ENCODE measurements at places on chromosomes 12 and 14. TPM values are rescaled to one million over a fixed set of nuclear protein-coding genes. Genes with fewer than 3 reads are reported as not detected.

- no peak for DNase-seq
These were observed 15.5 kb downstream of the SUDS3 start for GRCh38 chr12:118391836-118392235.

GRCh38 chr14:32134448-32135097, 57.5 kb downstream of the ARHGAP5 start:
- peak; percentile 53 for DNase-seq

DNA sequence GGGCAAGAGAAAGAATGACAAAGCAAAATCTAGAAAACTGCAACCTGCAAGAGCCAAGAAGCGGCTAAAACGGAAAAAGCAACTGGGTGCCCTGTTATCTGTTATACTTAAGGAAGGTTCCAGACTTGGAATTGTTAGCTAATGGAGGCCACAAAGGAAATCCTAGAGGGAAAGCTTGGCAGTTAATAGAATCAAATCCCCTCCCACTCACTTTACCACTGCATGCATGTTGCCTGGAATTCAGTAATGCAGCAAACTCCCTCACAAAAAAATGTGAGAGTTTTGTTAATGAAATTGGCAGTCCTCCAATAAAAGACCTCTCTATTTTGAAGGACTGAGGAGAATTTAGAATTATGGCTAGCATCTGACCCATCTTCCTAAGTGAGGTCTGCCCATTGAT, 164.2 kb upstream of the SOX5 start:
- no peak for DNase-seq

DNA sequence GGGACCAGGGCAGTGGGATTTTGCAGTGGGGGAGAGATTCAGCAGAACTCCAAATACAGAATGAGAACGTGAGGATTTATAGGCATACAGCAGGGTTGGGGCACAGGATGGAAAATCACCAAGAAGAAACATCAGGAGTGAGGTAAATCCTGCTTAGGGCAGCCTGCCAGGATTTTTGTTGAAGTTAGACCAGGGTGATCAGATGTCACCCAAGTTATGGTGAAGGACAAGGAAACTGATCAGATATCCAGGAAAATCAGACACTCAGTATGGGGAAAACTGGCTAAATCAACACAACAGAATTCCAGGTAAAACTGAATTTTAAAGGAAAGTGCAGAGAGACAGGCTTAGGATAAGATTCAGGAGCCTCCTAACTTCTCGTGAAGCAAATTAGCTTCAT, 682.4 kb downstream of the TMEM121 start:
- DNase-seq, result no peak

- no peak for DNase-seq
These were observed 338.9 kb downstream of the PDZRN4 start for GRCh38 chr12:41527062-41527461.

DNA sequence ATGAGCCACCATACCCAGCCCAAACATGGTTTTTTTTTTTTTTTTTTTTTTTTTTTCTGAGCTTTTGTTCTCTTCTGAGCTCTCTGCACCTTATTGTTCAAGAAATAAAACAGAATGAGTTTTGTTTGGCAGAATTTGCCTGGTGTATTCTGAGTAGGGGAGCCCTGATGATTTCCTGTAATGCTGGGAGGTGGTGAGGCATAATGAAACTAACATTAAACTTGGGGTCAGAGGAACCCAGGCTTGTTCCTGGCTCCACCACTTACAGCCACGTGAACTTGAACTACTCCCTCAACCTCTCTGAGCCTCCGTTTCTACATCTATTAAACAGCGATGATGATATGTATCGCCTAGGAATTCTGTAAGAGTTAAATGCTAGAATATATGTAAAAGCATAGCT, 276.3 kb upstream of the CRY1 start:
- DNase-seq, result no peak

GRCh38 chr14:90608281-90608680, 207.9 kb downstream of the TTC7B start:
- DNase-seq, result no peak

DNA sequence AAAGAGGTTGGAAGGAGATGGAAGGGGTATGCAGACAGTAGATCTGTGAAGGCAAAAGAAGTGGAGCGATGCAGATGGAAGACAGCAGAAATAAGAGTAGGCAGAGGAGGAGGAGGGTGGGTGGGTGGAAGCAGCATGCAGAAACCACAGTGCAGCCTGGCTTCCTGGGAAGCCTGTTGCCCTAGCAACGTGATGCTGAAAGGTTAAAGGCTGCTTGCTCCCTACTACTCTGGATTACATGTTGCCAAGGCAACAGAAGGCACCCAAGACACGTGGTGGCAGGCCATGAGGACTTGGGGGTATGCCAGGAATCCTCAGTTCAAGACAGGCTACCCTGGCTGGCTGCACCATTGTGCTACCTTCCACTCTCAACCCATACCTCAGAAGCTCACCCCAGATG, 129.6 kb downstream of the GRIN2B start:
- DNase-seq, result no peak

DNA sequence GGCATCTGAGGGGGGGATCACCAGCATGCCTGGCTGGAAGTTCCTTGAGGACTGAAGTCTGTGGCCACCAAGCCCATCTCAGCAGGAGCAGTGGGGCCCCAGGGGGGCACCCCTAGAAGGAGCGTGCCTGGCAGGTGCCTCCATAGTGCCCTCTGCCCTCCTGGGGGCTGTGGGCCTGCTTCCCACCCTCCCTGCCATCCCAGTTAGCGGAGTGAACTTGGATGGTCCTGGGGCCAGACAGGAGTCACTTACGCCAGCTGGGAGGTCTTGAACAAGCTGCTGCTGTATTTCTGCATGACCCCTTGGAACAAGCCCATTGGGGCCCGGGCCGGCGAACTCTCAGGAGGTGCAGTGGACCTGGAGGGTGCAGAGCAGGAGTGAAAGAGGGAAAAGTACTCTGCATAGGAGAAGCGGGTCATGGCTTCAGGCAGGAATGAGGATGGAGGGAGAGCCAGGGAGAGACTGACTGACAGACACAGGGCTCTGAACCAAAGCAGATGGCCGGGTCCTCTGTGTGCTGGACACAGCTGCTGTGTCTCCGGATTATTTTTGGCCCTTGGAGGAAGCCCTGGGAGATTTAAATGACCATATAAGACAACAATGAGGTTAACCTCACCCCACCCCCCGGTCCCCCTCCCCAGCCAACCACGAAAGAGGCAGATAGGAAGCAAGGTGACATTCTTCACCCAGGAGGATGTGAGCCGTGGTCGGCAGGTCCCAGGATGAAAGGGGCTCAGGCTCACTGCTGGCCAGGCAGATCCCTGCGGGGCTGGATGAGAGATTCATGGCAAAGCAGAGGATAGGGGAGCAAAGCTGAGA, 19.6 kb downstream of the ASB2 start:
- DNase-seq, result no peak

BCL11B gene
- 2.7 TPM for polyA plus RNA-seq

- no peak for DNase-seq
These were observed 35.0 kb upstream of the TUNAR start for GRCh38 chr14:95841668-95842067.

- no peak for DNase-seq
These were observed 10.8 kb upstream of the ACTR6 start for GRCh38 chr12:100189636-100190394.

DNA sequence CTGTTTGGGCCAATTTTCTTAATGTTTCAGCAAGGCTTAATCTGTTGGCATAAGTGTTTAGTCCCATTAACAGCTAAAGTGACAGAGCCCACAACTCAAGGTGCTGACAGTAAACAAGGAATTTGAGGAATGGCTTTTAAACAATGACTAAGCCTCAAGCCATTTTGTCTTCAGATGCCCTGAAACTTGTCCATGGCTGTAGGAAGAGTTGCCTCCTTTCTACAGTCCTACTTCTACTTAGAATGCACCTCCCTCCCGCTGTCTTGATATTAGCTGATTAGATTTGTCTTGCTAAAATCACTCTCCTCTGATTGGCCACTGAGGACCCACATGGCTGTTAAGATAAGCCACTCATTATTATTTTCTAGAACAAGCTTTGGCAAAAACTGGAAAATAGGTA, 188.4 kb upstream of the OTX2 start:
- no peak for DNase-seq

- no peak for DNase-seq
These were observed 116.6 kb downstream of the CALM1 start for GRCh38 chr14:90513161-90514014.

FBRSL1 gene
- polyA plus RNA-seq, result 57.7 TPM

GRCh38 chr12:45547132-45547531, 182.4 kb upstream of the ARID2 start:
- no peak for DNase-seq
